ENCODE measurements at places on chromosomes 1 and 21. TPM values are rescaled to one million over a fixed set of nuclear protein-coding genes. Genes with fewer than 3 reads are reported as not detected.

Gene TSPAN1
- 4.9 TPM for total RNA-seq

Gene KRTAP19-1
- total RNA-seq, result not detected

Gene SLC6A9
- total RNA-seq, result 15.7 TPM

Gene IL22RA1
- total RNA-seq, result 9.6 TPM

Gene RGSL1
- total RNA-seq, result not detected

Gene ZBTB17
- total RNA-seq, result 12.5 TPM

Gene DAB1
- total RNA-seq, result not detected

Gene ALG6
- 6.4 TPM for total RNA-seq

Gene ATAD3A
- 39.5 TPM for total RNA-seq

Gene TNFRSF1B
- total RNA-seq, result 0.42 TPM

Gene ANKRD35
- total RNA-seq, result not detected

Gene PODN
- not detected for total RNA-seq

Gene SH2D1B
- total RNA-seq, result 0.10 TPM

Gene ZZZ3
- 16.1 TPM for total RNA-seq
